A549 treated with GW870086 at 1 μM for 4 hours (cell line): ENCODE measurements at places on chromosomes 16 and 17. TPM values are rescaled to one million over a fixed set of nuclear protein-coding genes. Genes with fewer than 3 reads are reported as not detected.

SULT1A1 gene
- total RNA-seq, result 4.7 to 6.1 TPM (median 5.4 TPM) in 5 replicates

CES5A gene
- total RNA-seq, result not detected in 5 replicates

ABCC3 gene
- 116 to 158 TPM (median 140 TPM) in 5 replicates for total RNA-seq

SLC2A4 gene
- total RNA-seq, result 0.17 to 0.64 TPM (median 0.45 TPM) in 5 replicates

OTOP3 gene
- not detected in 5 replicates for total RNA-seq

KRT40 gene
- total RNA-seq, result not detected in 5 replicates

KRTAP1-1 gene
- total RNA-seq, result not detected in 5 replicates

PTGES3L gene
- 0.73 to 2.0 TPM (median 1.0 TPM) in 5 replicates for total RNA-seq

SOX8 gene
- total RNA-seq, result 2.1 to 3.8 TPM (median 3.4 TPM) in 5 replicates

RRAD gene
- total RNA-seq, result 19.1 to 31.3 TPM (median 25.8 TPM) in 5 replicates

C16orf78 gene
- total RNA-seq, result not detected in 5 replicates

KRT14 gene
- total RNA-seq, result 0.07 to 0.13 TPM in 2 of 5 replicates, not detected in the others

KCNJ2 gene
- 0.03 to 0.07 TPM (median 0.05 TPM) in 5 replicates for total RNA-seq

DLX4 gene
- total RNA-seq, result 1.7 to 2.3 TPM (median 2.3 TPM) in 5 replicates

CACNA1G gene
- 3.4 to 5.3 TPM (median 4.6 TPM) in 5 replicates for total RNA-seq

WNK4 gene
- 0.90 to 1.1 TPM (median 1.0 TPM) in 5 replicates for total RNA-seq

TMEM114 gene
- not detected in 5 replicates for total RNA-seq

TEKT5 gene
- 0.14 TPM in 1 of 5 replicates, not detected in the others for total RNA-seq

CCL4 gene
- 0.15 TPM in 1 of 5 replicates, not detected in the others for total RNA-seq

PGS1 gene
- 18.7 to 26.6 TPM (median 22.8 TPM) in 5 replicates for total RNA-seq

KRT12 gene
- total RNA-seq, result not detected in 5 replicates

ST6GALNAC1 gene
- 0.06 to 0.54 TPM (median 0.49 TPM) in 3 of 5 replicates, not detected in the others for total RNA-seq

MT2A gene
- total RNA-seq, result 1,633 to 2,275 TPM (median 1,837 TPM) in 5 replicates

SPATA32 gene
- 0.08 to 0.19 TPM (median 0.15 TPM) in 5 replicates for total RNA-seq

TBC1D3E gene
- not detected in 5 replicates for total RNA-seq

CACNG5 gene
- total RNA-seq, result not detected in 5 replicates

MEIOB gene
- total RNA-seq, result 1.2 to 2.1 TPM (median 1.5 TPM) in 5 replicates

CDC42EP4 gene
- total RNA-seq, result 65.1 to 84.3 TPM (median 76.9 TPM) in 5 replicates

TMC5 gene
- total RNA-seq, result 5.3 to 6.5 TPM (median 5.4 TPM) in 5 replicates

CMTM2 gene
- not detected in 5 replicates for total RNA-seq

NLRC3 gene
- total RNA-seq, result 0.03 to 0.15 TPM in 2 of 5 replicates, not detected in the others

IGFALS gene
- 0.06 TPM in 1 of 5 replicates, not detected in the others for total RNA-seq

ACAP1 gene
- 1.7 to 5.4 TPM (median 3.1 TPM) in 5 replicates for total RNA-seq

CD300LF gene
- not detected in 5 replicates for total RNA-seq

C17orf50 gene
- total RNA-seq, result 0.14 to 0.48 TPM (median 0.30 TPM) in 5 replicates

FOXL1 gene
- total RNA-seq, result 0.83 to 2.3 TPM (median 0.97 TPM) in 5 replicates

VKORC1 gene
- 105 to 143 TPM (median 141 TPM) in 5 replicates for total RNA-seq

SHISA9 gene
- 0.03 to 0.13 TPM in 2 of 5 replicates, not detected in the others for total RNA-seq

GPR179 gene
- 0.02 to 0.10 TPM (median 0.03 TPM) in 5 replicates for total RNA-seq

CACNA1H gene
- 12.4 to 19.8 TPM (median 18.4 TPM) in 5 replicates for total RNA-seq

CAMKK1 gene
- total RNA-seq, result 22.3 to 23.1 TPM (median 22.9 TPM) in 5 replicates

HP gene
- 0.11 TPM in 1 of 5 replicates, not detected in the others for total RNA-seq

CCDC102A gene
- 7.1 to 9.4 TPM (median 8.5 TPM) in 5 replicates for total RNA-seq
